Activated CD8-positive, alpha-beta memory T cell treated with anti-CD3 and anti-CD28 coated beads, Interleukin-2, amount 10 ng/mL, durations not matched to agents 7 days and 5 days (primary cell): ENCODE measurements at places on chromosomes 13 and 19. TPM values are rescaled to one million over a fixed set of nuclear protein-coding genes. Genes with fewer than 3 reads are reported as not detected.

DNA sequence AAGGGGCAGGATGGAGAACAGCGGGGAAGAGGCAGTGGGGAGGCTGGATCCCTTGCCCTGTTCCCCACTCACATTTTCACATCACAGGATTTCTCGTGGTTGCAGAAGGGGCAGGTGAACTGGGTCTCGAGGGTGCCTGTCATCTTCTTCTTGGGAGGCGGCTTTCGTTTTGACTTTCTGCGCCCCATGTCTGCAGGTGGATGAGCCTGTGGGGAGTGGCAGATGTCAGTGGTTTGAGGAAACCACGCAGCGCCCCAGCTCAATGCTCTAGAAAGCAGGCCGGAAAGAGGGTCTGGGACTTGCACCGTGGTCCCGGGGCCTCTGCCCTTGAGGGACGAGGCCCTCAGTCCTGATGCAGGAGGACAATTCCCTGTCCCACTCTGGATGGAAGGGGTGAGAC is 4.9 kb downstream of the ELOF1 start:
- DNase-seq = peak; percentile 80
- H3K27me3 ChIP-seq = no peaks in the 10 kb centered on the region
- H3K27ac ChIP-seq = peak overlapping the region; percentile 82
- H3K4me3 ChIP-seq = no peak overlapping the region

DNA sequence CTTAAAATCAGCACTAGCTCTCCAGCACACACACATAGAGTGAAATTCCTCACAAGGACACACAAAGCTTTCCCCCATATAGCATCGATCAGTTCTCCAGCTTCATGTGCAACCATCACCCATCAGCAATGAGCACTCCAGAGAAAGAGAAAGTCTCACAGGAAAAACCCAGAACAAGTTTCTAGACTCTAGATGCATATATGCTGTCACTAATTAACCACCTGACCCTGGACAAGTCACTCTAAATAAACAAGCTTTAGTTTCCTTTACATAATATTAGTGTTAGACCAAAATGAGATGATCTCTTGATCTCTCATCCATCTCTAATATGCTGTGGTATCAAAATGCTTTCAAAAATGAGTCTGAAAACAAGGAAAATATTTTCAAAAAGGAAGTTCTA is 81.2 kb downstream of the TBC1D4 start:
- no peaks in the 10 kb centered on the region for H3K4me1 ChIP-seq
- peaks cover 11% of the 10 kb centered on the region for H3K27me3 ChIP-seq
- H3K36me3 ChIP-seq = peaks cover 2% of the 10 kb centered on the region
- H3K27ac ChIP-seq = no peak overlapping the region

- no peaks in the 10 kb centered on the region for H3K27me3 ChIP-seq
- H3K27ac ChIP-seq = no peak overlapping the region
- no peaks in the 10 kb centered on the region for H3K4me1 ChIP-seq
- no peak for DNase-seq
- H3K4me3 ChIP-seq = no peak overlapping the region
- H3K36me3 ChIP-seq = no peaks in the 10 kb centered on the region
Measured at GRCh38 chr13:55439450-55439849, 1701.3 kb upstream of the PRR20A start.

DNA sequence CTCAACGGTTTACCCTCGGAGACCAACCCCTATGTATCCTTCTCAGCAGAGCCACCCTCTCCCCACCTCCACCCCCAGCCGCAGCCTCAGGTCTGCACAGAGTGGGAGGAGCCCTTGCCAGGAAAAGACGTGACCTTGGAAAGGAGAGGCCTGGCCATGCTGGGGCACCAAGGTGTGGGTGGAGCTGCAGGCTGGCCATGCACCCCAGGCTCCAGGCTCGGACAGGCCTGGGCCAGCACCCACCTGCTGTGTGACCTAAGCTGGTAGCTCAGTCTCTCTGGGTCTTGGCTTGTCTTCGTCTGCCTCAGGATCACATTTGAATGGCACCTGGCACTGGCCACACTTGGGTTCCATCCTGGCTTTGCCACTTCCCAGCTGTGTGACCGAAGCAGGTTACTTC is 29.5 kb downstream of the CCDC8 start:
- H3K27ac ChIP-seq = no peak overlapping the region
- DNase-seq = no peak
- H3K4me1 ChIP-seq = no peaks in the 10 kb centered on the region
- peaks cover 58% of the 10 kb centered on the region for H3K36me3 ChIP-seq
- no peaks in the 10 kb centered on the region for H3K27me3 ChIP-seq

The KIR3DL2 gene
- 0.54 TPM for total RNA-seq

DNA sequence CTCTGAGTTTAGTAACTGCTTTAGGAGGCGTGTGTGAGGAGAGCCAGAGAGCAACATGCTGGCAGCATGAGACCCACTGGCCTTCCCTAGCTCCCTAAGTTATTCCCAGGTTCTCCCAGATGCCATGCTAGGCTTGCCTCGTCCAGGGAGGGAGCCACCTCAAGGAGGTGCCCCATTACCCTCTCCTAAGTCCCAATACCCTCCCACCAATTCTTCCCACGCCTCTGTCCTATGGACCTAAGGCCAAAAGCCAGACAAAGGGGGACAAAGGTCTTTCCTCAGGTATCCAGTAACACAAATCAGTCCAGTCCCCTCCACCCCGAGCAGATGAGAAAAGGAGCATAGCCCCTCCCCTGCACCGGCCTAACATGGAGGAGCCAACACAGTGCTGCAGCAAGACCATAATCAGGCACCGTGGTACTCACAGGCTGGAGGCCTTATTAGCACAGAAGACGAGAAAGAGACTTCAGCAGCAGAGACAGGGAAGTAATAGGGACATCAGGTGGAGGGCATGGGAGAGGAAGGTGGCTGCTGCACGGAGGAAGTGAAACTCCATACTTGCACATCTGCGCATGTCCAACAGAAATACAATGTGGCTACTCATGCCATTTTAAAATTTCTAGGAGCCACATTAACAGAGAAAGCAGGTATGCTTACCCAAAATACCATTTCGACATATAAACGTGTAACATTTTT is 46.3 kb downstream of the BRD4 start:
- H3K27ac ChIP-seq = no peak overlapping the region
- no peak for DNase-seq
- H3K4me3 ChIP-seq = no peak overlapping the region
- H3K27me3 ChIP-seq = no peaks in the 10 kb centered on the region
